ENCODE measurements at places on chromosomes 16 and 17.
A peak's percentile ranks its signal among the peaks of the same experiment; 100 is the strongest.

DNA sequence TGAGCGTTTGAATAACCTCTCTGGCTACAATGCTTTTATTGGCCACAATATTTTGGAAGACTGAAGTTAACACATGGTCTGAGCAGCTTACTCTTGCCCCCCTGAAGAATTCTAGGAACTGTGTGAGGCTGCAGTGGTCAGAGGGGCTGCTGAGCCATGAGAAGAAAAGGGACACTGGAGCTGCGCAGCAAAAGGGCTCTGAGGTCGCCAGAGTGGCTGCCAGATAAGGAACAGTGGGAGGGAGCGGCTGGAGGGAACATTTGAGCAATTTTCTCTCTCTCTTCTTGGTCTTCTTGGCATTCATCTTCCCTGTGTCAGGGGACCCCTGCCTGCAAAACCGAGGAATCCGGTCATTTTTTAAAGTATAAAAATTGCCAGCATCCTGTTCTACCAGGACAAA, 66.1 kb downstream of the CPPED1 start:
- no peak for DNase-seq

DNA sequence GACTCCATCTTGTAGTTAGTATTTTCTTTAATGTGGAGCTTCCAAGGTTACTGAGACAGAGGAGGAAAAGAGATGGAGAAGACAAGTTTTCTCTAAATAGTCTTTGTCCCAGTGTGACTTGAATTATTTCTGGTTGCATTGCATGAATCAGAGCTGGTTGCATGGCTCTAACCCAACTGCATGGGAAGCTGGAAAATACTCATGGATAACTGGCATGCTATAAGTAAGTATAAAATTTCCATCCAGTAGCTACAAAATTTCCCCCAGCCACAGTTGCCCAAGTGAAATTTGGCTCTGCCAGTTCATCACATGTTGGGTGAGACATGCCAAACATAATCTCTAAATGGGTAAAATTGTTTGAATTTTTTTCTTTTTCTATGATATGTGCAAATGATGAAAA, 1161.5 kb downstream of the CDH11 start:
- no peak for DNase-seq

GRCh38 chr17:41483991-41484826, 3.3 kb upstream of the KRT35 start:
- DNase-seq: peak; percentile 74

GRCh38 chr17:13994050-13994449, 75.3 kb upstream of the COX10 start:
- DNase-seq: no peak

- peak; percentile 40 for DNase-seq
Observed at GRCh38 chr16:85522842-85523601, 90.1 kb upstream of the GSE1 start.

DNA sequence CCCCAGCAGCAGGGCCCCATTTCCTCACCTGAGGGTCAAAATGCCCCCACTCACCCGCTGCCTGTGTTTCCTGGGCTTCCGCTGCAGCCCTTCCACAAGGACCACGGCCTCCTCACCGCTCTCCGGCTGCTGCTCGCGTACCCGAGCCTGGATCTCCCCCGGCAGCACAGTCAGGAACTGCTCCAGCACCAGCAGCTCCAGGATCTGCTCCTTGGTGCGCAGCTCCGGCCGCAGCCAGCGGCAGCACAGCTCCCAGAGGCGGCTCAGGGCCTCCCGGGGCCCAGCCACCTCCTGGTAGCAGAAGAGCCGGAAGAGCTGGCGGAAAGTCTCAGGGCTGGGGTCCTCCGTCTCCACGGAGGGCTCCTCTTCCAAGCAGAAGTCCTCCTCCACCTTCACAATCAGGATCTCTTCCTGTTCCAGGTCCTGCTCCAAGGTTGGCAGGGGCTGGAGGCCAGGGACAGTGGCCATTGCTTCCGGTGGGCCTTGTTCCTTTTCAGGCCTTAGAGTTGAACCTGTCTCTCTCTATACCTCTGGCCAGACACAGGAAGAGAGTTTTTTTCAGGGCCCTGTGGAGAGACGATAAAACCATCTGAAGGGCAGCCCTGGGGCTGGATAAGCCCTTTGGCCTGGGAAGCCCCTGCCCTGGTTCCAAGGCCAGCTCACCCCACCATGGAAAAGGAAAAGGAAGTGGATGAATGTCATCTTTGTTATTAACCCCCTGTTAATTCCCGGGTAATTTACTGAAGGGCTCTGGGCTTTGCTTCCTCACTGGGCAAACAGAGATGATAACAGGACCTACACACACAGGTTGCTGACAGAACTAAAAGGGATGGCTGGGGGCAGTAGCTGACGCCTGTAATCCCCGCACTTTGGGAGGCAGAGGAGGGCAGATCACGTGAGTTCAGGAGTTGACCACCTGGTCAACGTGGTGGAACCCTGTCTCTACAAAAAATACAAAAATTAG, 1.2 kb downstream of the ZNF500 start:
- no peak for DNase-seq

DNA sequence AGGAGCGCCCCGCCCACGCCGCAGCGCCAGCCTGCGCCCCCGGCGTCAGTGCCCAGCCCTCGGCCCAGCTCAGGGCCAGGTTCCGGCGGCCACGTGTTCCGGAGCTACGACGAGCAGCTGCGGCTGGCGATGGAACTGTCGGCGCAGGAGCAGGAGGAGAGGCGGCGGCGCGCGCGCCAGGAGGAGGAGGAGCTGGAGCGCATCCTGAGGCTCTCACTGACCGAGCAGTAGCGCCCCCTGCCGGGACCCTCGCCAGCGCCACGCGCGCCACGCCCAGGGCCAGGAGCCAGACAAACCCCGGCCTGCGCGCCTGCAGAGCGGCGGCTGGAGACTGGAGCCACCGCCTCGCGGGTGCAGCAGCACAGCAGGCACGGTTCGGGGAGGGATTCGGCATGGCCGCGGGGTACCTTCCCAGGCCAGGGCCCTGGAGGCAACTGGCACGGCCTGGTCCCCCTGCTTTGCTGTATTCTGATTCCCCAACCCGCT, 9.3 kb downstream of the CORO6 start:
- peak; percentile 91 for DNase-seq

DNA sequence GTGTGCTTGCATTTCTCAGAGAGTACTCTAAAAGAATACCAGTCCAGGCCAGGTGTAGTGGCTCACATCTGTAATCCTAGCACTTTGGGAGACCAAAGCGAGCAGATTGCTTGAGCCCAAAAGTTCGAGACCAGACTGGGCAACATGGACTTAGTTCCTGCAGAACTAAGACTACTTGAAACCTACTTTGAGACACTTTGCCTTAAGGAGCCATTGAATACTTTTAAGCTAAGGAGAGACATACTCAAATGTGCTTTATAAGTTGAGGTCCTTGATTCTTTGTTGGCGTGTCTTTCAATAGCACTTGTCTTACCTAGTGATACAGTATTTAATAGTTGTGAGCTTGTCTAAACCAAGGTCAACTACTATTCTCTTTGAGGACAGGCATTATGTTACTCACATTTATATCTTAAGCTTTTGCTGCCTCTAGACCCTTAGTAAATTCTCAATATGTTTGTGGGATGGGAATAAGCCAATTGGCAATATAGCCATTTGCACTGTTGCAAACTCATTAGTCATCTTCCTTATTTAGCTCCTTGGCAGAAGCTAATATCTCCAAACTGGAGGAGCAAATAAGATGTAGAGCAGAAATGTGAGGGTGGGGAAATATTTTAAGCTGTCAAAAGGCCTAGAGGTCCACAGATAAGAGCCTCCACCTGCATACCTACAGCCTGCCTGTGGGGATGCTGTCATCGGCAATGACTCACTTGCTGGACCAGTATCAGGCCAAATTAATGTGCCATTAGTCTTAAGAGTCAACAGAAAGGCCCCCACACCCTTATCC, 16.3 kb downstream of the SCPEP1 start:
- no peak for DNase-seq

DNA sequence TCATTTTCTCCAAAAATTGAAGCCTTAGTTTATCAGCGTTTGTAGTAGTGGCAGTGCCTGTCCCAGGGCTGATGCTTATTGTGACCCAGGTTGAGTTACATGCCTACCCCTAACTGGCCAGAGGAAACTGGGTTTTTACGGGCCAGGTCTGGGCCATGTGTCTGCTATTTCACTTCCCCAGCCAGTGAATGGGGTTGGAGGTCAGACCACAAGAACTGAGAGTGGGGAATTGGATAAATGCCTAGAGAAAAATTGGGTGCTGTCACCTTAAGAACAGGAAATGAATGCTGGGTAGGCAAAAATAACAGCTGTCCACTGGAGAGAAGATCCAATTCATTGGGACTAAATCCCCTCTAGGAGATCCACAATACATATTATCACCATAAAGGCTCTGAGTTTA, 5.2 kb downstream of the ADPRM start:
- DNase-seq: peak; percentile 81

Data from fibroblast of villous mesenchyme (primary cell).